Colonic mucosa (tissue), 4 donors: ENCODE measurements at places on chromosomes 12 and 14.

DNA sequence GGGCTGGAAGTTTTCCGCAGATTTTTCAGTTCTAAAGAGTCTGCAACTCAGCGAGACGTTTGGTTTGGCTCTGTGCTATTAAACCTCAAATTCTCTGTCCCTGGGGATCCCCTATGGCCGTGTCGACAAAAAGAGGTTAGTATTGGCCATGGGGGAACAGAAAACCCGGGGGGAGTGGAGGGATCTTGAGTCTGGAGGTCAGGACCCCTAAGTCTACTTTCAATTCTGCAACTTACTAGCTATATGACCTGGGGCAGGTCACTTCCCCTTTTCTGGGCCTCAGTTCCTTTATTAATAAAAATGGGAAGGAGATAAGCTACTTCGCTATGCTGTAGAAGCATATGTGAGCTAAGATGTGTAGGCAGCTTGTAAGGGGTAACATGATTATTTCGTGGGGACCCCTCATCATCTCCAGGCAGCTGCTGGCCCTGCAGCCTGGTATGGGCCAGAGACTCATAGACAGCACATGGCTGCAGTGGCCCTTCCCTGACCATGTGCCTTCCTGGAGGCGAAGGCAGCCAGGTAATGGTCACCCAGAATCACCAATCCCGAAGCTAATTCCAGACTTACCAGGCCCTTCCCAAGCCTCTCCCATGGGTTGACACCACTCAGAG is 8.6 kb downstream of the ASB2 start:
- no peak for DNase-seq

DNA sequence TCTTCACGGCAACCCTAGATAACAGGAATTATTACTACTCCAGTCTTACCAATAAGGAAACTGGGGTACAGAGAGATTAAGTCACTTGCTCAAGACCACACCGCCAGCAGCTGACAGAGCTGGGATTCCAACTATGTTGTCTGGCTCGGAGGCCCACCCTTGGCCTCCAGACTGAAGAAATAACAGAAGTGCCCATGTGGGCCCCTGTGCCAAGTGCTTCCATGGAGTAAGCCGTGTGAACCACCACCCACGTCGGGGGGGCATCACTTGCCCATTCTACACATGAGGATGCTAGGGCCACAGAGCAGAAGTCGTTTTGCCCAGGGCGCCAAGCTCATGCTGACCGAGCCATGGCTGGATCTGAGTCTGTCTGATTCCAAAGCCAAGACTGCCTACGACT is 926 bp upstream of the CMKLR1 start:
- DNase-seq = no peak

DNA sequence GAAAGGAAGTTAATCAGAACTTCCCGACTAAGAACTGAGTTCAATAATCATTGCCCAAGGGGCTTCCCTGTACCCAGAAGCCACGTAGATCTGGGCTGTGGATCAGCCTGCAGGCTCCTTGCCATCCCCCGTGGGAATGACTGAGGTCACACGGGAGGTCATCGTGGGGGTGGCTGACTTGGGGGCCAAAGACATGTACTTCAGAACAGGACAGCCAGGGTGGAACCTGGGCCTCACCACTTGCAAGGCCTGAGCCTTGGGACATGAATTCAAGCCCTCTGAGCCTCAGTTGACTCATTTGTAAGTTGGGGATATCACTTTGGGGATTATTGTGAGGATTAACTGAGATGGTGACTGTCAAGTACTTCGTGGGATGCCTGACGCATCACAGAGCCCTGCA is 221.0 kb downstream of the SLC41A2 start:
- DNase-seq = no peak

GRCh38 chr14:55505846-55506245 is 65.4 kb upstream of the TBPL2 start:
- no peak for DNase-seq

- no peak for DNase-seq
These were observed 49.9 kb downstream of the SCARB1 start for GRCh38 chr12:124813782-124814181.

- no peak for DNase-seq
These were observed 56.5 kb downstream of the HECTD4 start for GRCh38 chr12:112325622-112326207.
